ENCODE measurements at places on chromosomes 5 and 9.

- DNase-seq: no peak
Measured at GRCh38 chr9:5364294-5365024, 24.8 kb upstream of the RLN1 start.

- no peak for DNase-seq
Measured at GRCh38 chr5:84088996-84089395, 295.7 kb downstream of the EDIL3 start.

DNA sequence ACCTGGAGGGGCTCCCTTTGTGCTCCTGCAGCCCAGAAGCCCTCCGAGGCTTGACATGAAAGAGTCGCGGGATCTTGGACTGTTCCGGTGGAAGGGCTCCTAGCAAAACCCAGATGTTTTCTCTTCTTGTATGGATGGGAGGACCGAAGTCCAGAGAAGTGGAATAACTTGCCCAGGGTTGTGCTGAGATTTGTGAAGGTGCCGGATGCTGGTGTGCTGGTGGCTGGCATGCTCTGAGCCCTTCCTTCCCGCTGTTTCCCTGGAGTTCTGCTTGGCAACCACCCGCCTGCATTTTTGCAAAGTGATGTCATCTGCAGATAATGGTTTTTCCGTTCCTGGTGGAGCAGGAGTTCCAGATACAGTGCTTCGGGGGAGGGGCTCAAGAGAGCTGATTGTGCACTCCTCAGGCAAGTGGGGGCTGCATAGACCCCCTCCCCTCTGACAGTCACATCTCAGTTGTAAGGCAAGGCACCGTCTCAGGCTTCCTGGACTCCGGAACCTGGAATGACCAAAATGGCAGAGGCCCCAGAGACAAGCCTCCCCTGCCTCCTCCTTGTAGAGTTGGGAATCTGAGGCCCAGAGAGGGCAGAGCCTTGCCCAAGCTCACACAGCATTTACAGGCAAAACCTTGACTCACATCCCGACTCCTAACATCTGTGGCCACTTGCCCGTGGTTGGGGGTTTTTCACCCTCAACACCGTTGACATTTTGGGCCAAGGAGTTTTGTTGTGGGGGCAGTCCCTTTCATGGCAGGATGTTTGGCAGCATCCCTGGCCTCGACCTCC, 157.0 kb downstream of the RGS3 start:
- DNase-seq: peak; percentile 50

DNA sequence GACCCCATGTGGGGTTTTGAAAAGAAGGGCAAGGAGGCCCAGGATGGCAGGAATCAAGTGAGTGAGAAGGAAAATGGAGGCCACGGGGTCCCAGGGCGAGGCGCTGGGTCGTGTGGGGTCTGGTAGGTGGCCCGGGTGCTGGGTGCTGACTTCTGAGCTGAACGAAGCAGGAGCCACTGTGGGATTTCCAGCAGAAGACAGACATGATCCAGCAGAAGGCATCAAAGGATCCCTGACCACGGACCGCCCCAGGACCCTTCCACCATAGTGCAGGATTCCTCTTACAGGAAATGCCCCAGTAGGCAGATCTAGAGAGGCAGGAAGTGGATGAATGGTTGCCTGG, 106.7 kb downstream of the ADAMTS2 start:
- no peak for DNase-seq

- DNase-seq: no peak
Measured at GRCh38 chr9:133711428-133712220, 26.5 kb downstream of the SARDH start.
